ENCODE measurements at places on chromosomes 6 and 20.

GRCh38 chr6:36917541-36918193, 31.9 kb downstream of the C6orf89 start:
- no peak for DNase-seq

DNA sequence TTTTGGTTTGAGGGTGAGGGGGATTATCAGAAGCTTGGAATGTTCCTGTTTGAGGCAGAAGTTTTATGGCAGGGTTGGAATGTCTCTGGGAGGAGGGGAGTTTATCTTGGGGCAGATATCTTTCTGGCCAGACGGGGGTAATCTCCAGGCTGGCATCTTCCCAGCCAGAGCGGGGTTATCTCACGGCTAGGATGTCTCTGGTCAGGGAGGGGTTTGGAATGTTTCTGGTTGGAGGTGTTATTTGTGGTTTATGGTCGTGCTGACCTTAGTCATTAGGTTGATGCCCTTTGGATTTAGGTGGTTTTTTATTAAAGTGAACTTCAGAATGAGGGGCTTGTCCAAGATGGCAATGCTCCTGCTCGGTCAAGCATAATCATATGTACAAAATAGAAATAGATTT, 14.8 kb downstream of the PGK2 start:
- DNase-seq = no peak

DNA sequence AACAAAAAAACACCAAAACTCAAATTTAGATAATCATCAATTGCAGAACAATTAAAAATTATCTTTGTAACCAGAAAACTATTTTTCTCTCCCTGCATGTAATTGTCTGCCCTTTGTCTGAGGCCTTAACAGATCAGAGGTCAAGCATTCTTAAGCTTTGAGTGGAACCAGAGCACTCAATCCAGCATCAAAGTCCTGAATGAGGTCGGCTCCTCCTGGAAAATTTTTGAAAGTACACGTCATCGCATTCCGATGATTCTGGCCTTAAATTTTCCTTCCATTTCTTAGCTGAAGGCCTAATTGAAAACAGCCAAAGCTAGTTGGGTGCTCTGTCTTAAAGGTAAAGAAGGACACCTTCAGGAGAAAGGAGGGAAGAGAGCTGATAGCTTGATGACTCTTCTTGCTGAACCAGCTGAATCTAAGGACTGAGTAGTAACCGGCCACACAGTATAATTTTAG, 510.2 kb upstream of the SULF2 start:
- DNase-seq = no peak

- DNase-seq = no peak
These were observed 16.6 kb downstream of the HRH3 start for GRCh38 chr20:62203378-62204030.

DNA sequence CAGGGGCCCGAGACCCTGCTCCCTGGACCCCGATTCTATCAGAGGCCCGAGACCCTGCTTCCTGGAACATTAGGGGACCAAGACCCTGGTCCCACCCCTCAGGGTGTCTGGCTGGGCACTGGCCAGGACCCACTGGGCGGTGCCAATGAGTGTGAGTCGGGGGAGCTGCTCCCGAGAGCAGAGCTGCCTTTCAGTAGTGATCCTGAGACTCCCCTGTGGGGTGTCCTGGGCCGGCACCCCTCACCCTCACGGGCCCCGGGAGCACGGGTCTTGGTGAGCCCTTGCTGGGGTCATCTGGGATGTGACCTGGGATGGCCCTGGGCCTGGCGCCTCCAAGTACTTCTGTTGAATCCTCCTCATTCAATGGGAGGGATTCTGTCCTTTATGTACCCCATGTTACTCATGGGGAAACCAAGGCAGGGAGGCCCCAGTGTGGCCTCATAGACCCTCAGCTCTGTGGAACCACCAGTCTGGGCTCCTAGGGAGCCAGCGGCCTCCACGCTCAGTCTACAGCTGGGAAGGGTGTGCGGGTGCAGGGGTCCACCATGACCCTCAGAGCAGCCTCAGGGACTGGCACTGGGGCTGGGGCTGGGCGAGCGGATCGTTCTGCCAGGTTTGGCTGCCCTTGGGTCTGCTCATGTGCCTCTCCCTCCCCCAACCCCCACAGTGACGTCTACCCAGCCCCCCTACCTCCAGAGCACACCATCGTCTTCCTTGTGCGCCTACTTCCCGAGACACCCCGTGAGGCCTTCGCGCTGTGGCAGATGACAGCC, 25.6 kb downstream of the COL20A1 start:
- DNase-seq = no peak

DNA sequence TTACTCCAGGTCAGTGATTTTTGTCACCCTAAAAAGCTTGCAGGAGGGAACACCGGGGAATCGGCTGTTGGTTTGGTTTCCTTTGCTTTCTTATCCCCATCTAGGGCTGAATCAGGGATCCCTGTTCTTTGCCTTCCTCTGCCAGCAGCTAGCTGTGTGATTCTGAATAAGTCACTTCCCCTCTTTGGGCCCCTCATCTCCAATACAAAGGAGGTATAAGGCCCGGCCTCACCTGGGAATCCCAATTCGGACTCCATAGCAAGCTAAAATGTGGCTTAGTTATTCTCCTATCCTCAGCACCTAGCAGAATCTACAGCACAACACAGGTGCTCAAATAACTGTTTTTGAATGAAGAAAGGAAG, 18.5 kb upstream of the ARMC12 start:
- DNase-seq = no peak

GRCh38 chr6:132207991-132208390, 193.3 kb downstream of the MOXD1 start:
- no peak for DNase-seq

DNA sequence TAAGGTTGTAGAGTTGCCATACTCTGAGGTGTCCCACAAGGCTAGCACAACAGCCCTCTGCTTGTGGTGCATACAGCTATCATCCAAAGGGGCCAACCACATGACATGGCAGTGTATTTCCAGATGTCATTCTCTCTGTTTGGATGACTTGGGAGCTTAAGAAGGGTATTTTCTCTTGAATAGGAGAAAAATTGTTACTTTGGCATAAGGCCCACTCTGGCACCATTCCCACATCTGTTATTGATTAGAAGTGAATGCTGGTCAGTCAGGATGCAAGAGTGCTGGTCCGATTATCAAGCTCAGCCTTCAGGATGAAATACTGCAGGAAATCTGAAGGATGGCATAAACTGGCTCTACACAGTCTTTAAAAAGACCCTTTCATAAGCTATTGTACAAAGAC, 83.6 kb upstream of the C20orf144 start:
- no peak for DNase-seq

DNA sequence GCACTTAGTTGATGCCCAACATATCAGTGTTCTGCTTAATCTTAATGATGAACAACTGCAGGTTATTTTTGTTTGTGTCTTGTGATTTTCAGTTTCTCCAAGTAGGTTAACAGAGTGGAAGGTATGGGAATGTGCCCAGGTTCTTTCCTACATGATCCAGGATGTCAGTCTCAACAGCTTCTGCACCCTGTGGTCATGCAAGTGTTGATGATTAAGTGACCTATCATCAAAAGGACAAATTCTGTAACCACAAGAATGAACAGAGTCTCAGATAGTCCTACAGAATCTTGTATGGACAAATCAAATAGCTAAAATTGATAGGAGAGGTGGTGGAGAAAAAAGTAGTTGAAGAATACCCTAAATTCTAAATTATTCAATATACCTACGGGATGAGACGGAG, 26.1 kb downstream of the MAN1A1 start:
- no peak for DNase-seq

DNA sequence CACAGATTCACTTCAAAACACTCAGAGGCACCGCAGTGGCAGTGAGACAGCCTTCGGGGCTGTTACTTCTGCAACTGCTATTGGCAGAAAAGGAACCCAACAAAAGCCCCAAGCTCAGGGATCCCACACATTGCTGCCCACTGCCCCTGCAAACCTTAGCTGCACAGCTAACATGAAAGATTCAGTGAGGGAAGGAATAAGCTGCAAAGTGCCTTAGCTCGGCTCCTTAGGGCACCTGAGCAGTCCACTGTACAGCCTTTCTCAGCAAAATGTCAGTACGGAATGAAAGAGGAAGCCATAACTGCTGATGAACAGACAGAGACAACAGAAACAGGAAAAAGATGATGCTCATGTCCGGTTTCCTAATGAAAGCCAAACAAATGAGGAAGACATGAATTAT, 179.7 kb upstream of the SHLD1 start:
- no peak for DNase-seq

DNA sequence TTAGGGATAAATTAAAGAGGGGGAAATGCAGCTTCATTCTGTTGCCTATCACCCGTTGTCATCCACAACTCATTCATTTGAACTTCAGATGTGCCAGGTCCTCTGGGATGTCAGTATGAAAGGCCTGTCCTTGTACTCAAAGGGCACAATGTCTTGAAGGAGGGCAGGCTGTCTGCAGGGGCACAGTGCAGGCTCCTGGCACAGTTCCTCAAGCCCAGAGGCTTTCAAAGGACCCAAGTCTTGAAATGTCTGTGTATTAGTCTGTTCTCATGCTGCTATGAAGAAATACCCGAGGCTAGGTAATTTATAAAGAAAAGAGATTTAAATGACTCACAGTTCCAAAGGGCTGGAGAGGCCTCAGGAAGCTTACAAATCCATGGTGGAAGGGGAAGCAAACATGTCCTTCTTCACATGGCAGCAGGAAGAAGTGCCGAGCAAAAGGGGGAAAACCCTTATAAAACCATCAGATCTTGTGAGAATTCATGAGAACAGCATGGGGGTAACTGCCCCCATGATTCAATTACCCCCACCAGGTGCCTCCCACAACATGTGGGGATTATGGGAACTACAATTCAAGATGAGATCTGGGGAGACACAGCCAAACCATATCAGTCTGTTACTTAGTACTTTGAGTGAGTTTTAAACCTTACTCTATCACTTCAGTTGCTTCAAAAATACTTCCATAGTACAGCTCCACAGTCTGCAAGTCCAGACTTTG, 9.4 kb downstream of the SNX9 start:
- DNase-seq = no peak

- DNase-seq = no peak
These were observed 20.2 kb downstream of the SCML4 start for GRCh38 chr6:107803957-107804356.

GRCh38 chr6:99416892-99417767, 8.0 kb downstream of the PNISR start:
- DNase-seq = no peak

Measured in stimulated activated CD4-positive, alpha-beta T cell treated with anti-CD3 and anti-CD28 coated beads, TNF-alpha, amount 100 ng/mL, for 24 hours (primary cell).